GM04504 (cell line): ENCODE measurements at places on chromosomes 12 and 14.

GRCh38 chr14:100828031-100828769 is 2.3 kb downstream of the MEG3 start:
- no peak for DNase-seq

GRCh38 chr12:107167756-107168155 is 74.4 kb upstream of the CRY1 start:
- no peak for DNase-seq

DNA sequence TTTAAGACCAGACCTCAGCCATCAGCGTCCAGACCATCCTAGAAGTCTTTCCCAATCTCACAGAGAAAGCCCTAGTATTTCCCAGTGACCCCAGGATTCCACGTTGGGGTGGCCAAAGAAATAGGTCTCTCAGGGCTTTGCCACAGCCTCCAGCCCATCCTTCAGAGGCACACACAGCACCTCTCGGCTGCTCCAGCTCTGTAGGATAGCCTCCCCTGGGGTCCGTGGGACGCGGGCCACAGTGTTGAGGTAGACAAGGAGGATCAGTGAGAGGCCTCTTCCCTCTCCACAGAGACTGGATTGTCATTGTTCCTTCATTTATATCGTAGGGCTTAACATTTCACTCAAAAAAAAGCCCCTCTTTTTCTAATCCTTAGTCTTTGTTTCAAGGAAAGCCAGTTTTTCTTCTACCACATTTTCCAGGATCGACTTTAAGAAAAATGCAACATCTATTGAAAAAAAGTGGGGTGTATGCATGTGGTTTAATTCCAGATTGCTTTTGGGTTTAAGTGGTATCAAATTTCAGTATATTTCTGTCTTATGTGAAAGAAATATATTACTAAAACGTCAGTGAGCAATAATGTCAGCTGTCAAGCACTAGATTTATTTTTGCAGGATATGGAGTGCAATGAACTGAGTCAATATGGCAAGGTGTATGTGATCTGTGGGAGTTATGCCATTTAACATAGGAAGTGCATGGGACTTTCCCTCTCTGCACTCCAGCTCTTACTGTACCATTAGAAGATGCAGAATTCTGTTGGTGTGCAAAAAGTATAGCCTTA is 187.5 kb downstream of the MSRB3 start:
- no peak for DNase-seq

GRCh38 chr14:51533872-51534553 is 117.7 kb upstream of the FRMD6 start:
- no peak for DNase-seq

DNA sequence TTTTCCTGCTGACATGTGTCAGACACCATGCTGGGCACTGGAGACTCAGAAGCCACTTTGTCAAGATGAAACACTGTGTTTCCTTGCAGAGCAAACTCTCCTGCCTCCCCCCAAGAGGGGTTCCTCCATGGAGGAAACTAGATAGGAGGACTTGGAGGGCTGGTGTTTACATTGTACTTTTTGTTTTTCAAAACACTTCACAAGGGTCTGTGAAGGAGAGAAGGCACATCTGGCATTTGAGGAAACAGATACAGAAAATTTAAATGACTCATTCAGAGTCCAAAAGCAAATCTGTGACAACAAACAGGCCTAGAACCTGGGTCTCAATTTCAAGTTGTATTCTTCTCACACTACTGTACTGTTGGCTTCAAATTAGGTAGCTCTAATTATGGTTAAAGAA is 6.7 kb upstream of the CDKL1 start:
- no peak for DNase-seq

DNA sequence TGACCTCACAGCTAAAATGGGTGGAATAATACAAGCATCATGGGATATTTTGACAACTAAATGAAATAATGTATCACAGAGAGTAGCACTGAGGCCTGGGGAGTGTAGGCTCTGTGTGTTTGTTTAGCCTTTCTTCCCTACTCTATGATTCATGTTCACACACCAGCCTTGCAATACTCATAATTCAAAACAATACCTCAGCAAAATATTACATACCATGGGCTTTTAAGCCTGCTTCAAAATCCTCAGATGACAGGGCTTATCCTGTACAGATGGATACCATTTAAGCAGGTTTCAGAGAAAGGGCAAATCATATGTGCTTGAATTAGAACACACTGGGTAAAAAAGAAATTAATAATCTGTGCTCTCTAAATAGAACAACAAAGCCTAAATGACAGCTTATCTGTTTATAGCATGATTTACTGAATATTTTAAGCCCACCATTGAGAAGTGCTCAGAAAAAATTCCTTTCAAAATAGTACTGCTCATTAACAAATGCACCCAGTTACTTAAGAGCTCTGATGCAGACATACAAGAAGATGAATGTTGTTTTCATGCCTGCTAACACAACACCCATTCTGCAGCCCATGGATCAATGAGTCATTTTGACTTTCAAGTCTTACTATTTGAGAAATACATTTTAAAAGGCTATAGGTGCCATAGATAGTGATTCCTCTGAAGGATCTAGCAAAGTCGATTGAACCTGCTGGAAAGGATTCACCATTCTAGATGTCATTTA is 84.9 kb upstream of the ADAMTS20 start:
- no peak for DNase-seq

DNA sequence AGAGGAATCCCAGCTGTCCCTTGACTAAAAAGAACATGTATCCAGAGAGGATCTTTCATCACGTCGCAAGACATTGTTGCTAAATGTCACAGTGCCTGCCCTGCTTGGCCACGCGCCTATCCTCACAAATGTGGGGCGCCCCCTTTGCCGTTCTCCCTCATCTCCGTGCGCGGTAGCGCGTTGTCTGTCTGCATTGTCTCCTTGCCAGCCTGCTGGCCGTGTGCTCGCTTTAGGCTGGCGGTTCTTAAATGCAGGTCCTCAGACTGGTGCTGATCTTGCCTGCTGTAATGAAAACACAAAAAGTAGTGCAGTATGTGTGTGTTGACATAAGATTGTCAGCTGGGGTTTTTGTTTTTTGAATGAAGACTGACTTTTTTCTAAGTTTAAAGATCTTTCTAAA is 198.2 kb upstream of the RGS6 start:
- DNase-seq = no peak

DNA sequence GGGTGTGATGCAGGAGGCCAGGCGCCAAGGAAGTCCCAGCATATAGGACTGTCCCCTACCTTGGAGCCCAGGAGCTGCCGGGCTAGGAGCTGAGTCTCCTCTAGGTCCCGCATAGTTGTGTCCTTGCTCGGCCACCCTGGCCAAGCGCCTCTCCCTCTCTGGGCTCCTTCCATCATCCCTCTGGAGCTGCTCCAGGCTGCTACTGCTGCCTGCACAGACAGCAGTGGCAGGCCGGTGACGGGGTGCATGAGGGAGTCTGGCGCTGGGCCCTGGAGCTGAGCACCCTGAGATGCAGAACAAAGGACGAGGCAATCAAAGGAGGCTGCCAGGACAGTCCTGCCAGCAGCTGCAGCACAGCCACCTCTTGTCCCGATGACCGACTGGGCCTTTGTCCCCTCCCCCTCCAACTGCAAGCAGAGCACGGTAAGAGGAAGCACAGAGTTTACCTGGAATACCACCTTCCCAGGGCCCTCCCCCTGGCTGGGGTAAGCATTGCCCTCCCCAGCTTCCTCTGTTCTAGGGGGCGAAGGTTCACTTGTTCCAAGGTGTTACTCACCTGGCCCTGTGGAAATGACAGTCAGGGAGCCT is 10.4 kb downstream of the DTX1 start:
- no peak for DNase-seq

DNA sequence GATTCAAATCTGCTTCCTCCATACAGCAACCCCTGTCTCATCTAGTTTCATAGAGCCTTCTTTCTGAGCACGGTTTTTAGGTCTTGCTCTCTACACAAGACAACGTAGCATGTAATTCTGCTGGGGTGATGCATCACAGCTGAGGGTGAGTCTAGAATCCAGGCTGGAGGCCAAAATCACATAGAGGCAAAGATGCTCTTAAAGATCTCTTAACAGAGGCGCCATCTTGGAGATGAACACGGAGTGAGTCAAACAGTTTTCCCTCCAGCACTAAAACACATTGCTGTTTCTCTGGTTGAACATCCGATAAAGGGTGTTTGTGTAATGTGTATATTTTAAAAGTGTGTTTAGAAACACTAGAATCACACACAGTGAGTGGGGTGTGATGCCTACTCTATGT is 78.9 kb downstream of the NOS1 start:
- DNase-seq = no peak

DNA sequence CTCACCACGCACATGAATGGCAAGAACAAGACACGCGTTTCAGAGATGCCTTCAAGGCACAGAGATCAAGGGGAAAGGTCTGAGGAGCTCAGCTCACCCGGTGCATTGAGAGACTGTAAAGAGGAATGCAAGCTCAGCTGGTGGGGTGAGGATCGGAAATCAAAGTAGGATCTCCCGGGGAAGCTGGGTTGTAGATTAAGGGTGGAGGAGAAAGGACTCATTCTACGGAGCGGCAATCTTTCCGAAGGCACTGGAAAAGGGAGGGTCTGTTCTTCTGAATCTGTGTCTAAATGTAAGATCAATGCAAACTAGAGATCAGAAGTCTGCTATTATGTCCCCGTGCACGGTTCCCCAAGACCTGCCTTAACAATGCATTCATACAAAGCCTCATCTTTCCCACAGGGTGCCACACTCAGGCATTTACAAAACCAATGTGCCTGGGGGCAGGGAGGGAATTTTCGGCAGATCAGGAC is 41.6 kb upstream of the PYGL start:
- no peak for DNase-seq

DNA sequence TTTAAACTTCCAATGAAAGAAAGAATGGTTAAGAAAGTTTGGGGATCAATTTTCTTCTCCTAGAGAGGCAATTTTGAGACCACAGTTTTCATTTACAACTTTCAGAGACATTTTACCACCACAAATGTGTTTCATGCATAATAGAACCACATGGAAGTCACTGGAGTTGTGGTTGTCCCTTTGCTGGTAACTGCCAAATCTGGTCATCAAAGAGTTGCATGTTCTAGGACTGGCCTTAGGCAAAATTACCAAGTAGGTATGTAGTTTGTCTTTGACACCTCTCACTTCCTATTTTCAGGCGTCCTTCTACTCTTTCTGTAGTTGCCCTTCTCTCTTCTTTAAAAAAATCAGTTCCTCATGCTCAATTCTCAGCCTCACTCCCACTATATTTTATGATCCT is 54.3 kb upstream of the TMX1 start:
- no peak for DNase-seq

DNA sequence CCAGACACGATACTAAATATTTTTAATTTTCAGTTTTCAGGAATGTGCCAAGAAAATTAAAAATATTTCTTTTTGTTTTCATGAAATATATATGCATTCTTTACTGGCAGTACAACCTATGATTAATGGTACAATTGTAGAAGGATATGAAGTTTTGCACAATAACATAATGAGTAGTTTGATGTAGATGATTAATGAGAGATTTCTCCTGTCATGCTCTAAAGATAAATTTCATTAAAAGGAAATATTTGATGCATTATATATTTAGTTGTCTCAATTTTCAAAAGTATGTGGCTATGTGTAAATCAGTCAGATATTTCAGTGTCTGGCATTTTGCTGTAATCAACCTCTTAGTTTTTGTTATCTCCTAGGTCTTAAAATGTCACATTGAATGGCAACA is 940.2 kb upstream of the MDGA2 start:
- no peak for DNase-seq

DNA sequence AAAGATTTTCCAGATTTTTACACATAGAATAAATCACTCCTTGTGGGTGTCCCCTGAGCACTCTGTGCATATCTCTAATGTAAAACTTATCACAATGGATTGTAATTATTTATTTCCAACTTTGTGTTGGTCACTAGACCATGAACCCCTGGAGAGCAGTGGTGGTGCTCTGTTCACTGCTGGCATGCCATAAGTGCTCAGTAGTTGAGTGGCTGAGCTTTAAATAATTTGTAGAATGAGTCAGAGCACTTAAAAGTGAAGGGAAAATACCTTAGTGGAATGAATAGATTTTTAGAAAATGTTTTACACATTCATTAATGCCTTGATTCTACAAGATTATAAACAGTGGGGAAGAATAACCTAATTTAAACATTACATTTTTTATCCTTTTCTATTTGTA is 6.3 kb downstream of the MGAT4C start:
- no peak for DNase-seq

DNA sequence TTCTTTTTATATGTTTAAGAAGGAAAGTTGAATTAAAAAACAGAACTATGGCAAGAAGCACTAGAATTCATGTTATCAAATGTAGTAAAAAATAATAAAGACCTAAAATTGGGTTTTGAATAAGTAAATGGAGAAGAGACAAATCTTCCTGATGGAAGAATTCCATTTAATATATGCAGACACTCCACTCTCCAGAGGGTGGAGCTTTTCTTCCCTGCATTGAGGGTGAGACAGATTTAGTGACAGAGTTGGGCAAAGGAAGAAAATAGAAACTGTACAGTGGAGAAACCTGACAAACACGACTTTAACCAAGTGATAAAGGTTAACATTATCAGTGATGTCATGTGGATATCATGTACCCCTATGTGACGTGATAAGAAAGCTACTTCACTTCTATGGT is 217.6 kb downstream of the PRKD1 start:
- no peak for DNase-seq

DNA sequence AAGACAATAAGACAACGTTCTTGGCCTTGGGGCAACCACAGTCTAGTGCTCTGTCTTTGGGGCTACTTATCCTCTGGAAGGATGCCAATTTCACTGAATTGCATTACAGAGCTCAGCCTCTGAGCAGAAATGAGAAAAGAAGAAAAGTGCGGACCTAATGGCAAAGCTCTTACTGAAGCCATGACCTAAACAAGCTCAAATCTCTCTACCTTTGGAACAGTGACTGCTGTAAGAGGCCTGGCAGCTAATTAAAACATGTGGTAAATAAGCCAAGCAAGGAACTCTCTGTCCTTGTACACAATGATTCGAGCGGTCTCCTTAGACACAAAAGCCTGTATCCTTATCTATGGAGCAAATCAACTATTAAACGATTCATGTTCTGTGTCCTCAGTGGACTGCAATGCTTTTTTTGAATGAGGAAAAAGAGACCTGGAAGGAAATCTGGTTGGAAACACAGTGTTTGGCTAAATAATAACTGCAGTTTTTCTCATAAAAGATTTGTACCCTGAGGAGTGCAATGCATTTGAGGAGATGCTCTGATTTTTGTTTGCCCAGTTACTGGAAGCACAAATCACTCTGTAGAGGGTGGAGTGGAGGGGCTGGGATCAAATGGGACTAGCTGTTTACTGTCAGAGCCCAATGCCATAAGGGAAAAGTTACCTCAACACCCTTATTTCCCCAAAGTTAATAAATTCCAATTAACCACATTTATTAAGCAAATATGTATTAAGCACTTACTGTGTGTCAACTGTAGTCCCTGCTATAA is 113.9 kb downstream of the NDUFA12 start:
- no peak for DNase-seq

DNA sequence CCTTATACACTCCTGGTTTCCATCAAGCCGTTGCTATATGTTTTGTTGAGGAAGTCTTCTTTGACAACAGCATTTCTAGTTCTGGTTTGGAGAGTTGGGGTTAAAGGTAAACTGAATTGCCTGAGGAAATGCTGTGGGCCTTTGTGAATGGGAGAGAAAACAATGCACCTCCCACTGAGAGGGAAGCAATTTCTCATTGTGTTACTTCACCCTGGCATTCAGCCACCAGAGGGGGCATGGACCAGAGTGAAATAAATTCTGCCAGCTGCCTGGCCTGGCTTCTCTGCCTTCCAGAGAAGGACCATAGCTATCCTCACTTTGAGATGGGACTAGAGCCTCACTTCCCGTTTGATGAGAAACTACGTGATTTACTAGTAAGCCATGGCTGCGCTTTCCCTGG is 475.3 kb downstream of the EGLN3 start:
- no peak for DNase-seq

- no peak for DNase-seq
Observed at GRCh38 chr12:94157981-94158411, 9.6 kb downstream of the PLXNC1 start.

- no peak for DNase-seq
Observed at GRCh38 chr12:17304503-17305347, 698.8 kb upstream of the LMO3 start.
